ENCODE measurements at places on chromosomes 16 and 17.

DNA sequence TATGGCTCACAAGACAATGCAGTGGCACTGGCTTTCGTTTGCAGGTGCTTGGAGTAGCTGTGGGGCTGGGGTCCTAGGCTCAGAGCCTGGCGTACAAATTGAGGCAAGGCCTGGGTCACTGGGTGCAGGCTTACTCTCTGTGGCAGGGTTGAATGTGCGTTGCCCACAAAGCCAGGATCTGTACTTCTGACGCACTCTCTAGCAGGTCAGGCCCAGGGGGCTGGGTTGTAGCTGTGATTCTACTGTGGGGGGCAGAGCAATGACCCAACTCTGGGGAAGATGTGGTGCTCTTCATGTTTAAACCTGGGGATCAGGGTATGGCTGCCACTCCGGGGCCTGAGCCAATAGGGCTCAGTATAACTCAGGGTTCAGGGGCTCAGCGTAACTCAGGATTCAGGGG lies 6.4 kb upstream of the PRSS21 start:
- no peak for DNase-seq

DNA sequence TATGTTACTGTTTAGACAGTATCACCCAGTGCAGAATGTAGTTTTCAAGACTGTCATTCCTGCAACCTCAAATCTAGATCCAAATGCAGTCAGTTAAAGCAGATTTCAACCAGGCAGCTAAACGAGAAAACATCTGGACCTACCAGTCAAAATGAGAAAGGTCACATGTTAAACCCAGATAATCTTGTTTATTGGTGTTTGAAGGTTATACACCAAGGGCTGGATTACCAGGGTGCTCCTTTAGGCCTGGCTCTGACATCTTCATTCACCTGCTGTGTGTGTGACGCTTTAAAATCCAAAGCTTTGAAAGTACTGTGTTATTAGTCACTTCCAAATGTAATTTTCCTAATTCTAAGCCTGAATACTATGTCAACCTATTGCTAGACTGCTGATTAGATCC lies 54.9 kb downstream of the IKZF3 start:
- DNase-seq = no peak

GRCh38 chr17:28974451-28974850 lies 23.1 kb upstream of the PHF12 start:
- DNase-seq = no peak

DNA sequence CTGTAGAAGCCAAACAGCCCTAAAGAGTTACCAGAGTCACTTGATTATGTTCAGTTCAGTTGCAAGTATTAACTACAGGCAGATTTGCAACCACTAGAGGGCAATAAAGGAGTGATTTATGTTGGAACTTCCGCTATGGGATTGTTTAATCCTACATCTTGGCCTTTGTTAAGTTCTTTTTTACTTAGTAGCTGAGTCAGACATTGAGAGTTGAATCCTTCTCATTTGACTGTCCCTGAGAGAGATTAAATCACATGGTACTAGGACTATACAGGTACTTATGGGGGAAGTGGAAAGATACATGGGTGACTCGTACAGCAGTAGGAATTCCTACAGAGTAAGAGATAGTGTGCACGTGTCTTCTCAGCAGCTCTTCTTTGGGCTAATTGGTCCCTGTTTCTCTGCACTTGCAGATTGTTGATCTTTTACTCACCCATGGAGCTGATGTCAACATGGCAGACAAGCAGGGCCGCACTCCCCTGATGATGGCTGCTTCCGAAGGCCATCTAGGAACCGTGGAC lies 40.3 kb downstream of the CYB561 start:
- no peak for DNase-seq

DNA sequence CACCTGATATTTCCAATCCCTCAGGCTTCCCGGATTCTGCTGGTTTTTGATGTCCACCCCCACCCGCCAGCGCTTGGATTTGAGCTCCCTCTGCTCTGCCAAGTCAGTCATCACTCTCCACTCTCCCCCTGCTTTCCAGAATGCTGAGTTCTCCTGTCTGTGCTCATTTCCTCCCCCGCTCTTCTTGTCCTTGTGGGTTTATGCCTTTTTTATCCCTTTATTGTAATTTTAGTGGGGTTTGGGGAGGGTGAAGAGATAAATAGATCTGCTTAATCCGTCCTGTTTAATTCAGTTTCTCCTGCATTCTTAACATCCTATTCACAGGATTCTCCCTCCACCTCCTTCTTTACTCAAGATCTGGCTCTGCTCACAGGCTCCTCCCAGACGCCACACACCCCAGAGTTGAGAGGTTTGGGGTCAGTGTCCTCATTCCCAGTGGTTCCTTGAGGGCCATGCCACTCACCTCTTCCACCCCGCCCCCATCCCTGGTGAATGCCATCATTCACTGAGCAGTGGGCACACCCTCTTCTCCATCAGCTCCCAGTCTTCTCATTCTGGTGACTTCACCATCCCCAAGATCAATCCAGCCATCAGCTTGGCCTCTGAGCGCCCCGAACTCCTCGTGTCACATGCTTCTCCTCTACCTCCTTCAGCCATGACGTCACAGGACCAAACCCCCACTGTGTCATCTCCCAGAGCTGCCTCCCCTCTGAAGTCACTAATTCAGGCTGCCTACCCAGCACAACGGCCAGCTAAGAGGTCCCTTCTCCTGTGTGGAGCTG lies 15.1 kb upstream of the GUCY2D start:
- DNase-seq = no peak

DNA sequence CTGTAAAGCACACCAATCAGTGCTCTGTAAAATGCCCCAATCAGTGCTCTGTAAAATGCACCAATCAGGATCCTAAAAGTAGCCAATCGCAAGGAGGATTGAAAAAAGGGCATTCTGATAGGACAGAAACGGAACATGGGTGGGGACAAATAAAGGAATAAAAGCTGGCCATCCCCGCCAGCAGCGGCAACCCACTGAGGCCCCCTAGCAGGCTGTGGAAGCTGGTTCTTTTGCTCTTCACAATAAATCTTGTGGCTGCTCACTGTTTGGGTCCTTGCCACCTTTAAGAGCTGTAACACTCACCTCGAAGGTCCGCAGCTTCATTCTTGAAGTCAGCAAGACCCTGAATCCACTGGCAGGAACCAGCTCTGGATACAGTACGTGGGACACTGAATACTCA lies 162.4 kb upstream of the TBX2 start:
- no peak for DNase-seq

DNA sequence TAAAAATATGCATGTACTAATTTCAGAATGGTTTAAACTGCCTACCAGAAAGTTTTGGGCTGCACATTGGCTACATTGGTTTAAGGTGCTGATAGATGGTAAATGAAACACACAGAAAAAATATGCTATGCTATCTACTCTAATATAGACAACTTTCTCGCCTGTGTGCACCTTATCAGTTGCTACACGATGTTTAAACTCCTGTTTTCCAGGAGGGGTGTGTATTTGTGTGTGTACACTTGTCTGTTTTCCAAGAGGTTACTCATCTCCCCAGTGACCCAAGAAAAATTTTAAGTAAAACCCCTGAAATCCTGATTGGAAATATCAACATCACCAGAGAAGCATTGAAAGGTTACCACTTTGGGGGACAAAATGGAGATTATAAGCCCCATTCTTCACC lies 21.6 kb upstream of the PSMC5 start:
- DNase-seq = no peak

DNA sequence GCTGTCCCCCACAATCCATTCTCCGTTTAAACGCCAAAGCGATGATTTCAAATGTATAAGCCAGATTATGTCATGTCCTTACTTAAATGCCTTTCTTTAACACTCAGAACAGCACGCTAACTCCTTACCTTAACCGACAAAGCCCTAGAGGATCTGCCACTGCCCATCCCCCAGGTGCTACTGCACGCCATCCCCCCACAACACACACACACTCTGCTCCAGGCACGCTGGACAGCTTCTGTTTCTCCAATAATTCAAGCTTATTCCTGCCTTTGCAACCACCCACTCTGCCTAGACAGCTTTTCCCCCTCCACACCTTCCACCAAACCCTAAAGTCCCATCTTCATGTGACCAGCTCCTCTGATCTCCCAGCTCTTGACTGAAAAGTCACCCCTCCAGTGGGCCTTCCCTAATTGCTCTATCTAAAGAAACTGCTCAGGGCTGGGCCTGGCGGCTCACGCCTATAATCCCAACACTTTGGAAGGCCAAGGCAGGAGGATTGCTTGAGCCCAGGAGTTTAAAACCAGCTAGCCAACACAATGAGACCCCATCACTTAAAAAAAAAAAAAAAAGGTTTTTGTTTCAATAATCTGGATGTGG lies 38.9 kb upstream of the RPL38 start:
- no peak for DNase-seq

DNA sequence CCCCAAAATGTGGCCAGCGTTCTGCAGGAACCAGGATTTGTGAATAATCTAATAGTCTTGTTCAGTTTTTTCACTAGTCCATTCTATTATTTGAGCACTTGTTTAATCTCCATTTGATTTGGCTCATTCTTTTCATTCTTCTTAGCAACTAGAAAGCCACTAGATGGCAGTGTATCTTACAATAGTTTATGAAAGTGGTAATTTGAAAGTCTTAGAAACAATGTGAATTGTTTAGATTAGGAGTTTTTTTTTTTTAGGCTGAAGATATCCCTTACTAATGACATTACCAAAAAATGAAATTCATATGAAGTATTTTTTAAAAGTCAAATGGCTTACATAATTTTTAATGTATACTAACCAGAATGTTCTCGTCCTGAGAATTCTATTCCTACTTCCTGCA lies 6.7 kb downstream of the ERI2 start:
- no peak for DNase-seq

- no peak for DNase-seq
Observed at GRCh38 chr17:15171167-15172047, 93.7 kb downstream of the PMP22 start.

- no peak for DNase-seq
Observed at GRCh38 chr17:76125391-76125675, 15.7 kb downstream of the FOXJ1 start.

GRCh38 chr17:18377437-18378204 lies at the start of gene EVPLL:
EVPLL (plus strand) TSS chr17:18377778; CDS start chr17:18380938, 3,160 bp downstream.
- no peak for DNase-seq

GRCh38 chr16:88804552-88805339 lies 1.2 kb downstream of the CDT1 start:
- DNase-seq = no peak

DNA sequence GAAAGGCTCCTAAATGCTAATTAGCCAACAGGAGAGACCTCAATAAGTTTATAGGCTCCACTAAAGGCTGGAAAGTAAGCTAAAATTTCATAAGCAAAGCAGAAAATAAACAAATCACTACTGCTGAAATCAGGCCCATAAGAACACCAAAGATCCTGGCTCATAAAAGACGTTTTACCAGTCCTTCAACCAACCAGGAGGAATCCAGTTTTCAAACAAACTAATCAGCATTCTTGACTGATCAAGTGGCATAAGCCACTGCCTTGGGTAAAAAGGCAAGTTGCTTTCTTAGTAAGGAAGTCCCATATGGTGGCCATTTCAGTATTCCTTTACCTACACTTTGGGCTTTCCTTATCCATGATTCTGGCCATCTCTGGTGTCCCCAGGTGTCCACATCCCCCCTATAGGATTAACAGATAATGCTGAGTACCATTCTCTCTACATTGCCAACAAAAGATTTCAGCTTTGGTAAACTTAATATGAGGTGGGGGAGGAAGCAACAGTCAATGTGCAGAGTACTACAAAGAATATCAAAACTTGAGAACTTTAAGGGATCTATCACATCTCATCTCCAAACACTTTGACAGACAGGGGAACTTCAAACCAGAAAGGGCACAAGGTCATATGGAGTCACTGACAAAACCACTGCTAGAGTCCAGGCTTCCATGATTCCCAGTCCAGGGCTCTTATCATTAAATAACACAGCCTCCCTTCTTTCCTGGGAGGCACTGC lies 1.3 kb downstream of the TOM1L2 start:
- no peak for DNase-seq

DNA sequence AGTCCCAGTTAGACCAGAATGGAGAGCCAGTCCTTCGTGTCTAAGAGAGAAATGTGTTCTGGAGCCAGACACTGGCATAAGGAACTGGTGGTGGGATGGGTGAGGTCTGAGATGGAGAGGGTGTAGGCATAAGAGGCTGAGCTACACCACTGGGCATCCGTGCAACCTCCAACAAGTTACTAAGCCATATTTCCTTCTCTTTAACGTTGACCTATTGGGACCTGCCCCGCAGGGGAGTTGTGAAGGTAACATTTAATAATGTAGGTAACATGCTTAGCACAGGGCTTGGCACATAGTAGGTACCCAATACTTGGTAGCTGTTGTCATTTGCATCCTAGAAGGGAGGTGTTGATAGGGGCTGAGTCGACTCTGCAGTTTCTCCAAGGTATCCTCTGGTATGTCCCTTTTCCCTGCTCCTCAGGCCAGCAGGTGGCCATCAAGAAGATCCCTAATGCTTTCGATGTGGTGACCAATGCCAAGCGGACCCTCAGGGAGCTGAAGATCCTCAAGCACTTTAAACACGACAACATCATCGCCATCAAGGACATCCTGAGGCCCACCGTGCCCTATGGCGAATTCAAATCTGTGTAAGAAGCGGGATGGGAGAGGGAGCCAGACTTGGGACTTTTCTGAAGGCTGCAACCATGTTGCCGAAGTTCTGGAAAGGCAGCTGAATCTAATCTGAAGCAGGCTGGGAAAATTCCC lies 1.2 kb downstream of the MAPK7 start:
- DNase-seq = no peak

- DNase-seq = no peak
Observed at GRCh38 chr17:81309140-81309858, 14.2 kb upstream of the SLC38A10 start.

GRCh38 chr16:89233678-89234490 lies 16.4 kb downstream of the ZNF778 start:
- no peak for DNase-seq

GRCh38 chr17:27667656-27668487 lies 36.9 kb downstream of the LGALS9 start:
- DNase-seq = no peak

- no peak for DNase-seq
Observed at GRCh38 chr16:50183316-50183715, 30.2 kb downstream of the TENT4B start.

DNA sequence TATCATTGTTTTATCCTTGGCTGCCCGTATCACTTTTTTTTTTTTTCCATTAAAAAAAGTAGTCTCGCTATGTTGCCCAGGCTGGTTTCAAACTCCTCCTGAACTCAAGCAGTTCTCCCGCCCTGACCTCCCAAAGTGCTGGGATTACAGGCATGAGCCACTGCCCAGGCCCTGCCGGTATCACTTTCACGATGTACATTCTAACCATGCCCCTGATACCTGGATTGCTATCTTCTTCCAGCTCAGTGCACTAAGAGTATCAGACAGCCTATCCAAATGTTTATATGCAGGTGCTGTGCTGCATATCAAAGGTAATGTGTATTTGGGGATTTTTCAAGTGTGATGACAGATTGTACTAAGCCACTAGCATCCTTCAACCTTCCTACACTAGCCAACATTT lies 14.2 kb downstream of the MOSMO start:
- no peak for DNase-seq

- no peak for DNase-seq
Observed at GRCh38 chr16:85446951-85447692, 166.0 kb upstream of the GSE1 start.

- DNase-seq = no peak
Observed at GRCh38 chr17:65155622-65156021, 18.5 kb downstream of the RGS9 start.
